Hindlimb muscle (tissue), 1 donor: ENCODE measurements at places on chromosomes 7 and 10. TPM values are rescaled to one million over a fixed set of nuclear protein-coding genes. Genes with fewer than 3 reads are reported as not detected.
A peak's percentile ranks its signal among the peaks of the same experiment; 100 is the strongest.

Gene PARG
- 18.5 TPM for polyA plus RNA-seq

Gene MEOX2
- 40.2 TPM for polyA plus RNA-seq

Gene MAGI2
- polyA plus RNA-seq = 4.2 TPM

Gene PAPSS2
- polyA plus RNA-seq = 8.7 TPM

Gene PILRA
- 5.2 TPM for polyA plus RNA-seq

Gene SMO
- polyA plus RNA-seq = 39.7 TPM

Gene ATOH7
- polyA plus RNA-seq = 0.22 TPM

DNA sequence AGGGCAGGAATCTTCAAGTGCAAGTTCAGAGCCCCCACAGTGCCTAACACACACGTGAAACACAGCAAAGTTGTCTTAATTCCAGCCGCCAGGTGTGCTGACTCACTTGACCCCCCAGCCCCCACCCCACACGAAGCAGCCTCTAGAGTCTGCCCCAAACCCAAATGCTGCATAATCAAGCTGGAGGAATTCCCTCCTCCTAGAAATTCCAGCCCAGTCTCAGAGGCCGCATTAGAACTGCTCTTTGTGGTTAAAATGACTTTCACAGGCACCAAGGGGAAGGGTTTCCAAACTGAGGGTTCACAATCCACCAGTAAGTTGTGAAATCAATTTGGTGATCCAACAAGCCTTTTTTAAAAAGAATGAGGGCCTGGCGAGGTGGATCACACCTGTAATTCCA lies 67.0 kb upstream of the PLXNA4 start:
- DNase-seq = no peak

Gene MKRN1
- 77.3 TPM for polyA plus RNA-seq

DNA sequence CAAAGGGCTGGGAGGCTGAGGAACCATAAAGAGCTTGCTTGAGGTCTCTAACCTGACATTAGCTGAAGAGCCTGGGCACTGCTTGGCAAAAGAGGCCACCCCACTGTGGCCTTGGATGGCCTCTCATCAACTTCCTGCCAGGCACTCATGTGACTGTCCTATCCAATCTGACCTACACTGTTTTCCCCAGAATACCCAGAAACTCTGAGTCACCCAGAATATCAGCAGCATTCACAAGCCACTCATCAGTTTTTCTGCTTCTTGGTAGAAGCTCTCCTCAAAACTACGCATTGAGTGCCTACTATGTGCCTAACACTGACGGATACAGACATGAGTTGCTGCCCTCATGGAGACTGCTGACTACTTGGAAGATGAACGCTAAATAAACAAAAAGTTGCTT lies 4.1 kb upstream of the NT5C2 start:
- DNase-seq = peak; percentile 25

DNA sequence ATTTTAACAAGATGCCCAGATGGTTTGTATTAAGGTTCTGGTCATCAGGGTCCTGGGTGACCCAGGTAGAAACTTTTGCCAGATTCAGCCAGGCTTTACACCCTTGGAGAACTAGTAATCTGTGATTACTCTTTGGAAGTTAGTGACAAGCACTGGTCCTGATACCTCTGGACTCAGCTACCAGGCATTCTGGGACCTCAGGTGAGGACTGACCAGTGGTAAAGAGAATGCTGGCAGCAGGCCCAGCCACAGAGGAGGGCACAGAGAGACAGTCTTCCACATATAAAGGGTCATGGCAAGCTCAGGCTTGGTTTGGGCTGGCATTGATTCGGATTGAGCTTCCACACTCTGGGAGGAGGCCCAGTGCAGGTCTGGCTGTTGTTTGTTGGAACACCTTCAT lies 112.0 kb upstream of the CHST15 start:
- DNase-seq = no peak

Gene NPC1L1
- polyA plus RNA-seq = 0.08 TPM

GRCh38 chr7:143492799-143493739 lies 15.4 kb downstream of the TAS2R41 start:
- DNase-seq = no peak

DNA sequence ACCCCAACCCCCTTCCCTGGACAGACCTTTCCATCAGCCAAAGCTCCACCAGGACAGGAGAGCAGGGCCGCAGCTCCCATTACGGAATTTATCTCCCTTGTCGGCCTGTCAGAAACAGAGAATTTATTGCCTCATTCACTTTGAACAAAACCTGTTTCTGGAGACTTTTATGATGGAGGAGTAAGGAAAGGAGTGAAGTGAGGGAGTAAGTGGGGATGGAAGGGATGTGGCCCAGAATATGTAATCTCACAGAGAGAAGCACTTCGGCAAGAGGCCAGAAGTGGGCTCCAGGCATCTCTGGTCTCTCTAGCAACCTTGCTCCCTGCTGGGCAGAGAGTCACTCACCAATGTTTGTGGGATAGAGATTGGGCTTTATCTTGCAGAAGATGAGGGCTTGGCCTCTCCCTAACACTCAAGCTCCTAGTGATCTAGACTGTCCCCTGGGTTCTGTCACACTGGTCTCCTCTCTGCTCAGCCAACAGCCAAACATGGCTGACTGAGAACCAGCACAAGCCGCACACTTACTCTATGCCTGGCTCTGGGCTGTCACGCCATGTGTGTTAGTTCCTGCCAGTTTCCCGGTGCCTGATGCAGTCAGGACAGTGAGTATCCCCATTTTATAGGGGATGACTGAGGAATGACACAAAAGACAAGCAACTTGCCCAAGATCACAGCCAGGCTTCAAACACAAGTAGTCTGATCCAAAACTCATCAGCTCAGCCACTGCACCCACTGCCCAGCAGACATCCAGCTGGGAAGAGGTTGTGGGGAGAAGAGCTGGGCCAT lies 149.4 kb upstream of the ZMIZ1 start:
- no peak for DNase-seq

DNA sequence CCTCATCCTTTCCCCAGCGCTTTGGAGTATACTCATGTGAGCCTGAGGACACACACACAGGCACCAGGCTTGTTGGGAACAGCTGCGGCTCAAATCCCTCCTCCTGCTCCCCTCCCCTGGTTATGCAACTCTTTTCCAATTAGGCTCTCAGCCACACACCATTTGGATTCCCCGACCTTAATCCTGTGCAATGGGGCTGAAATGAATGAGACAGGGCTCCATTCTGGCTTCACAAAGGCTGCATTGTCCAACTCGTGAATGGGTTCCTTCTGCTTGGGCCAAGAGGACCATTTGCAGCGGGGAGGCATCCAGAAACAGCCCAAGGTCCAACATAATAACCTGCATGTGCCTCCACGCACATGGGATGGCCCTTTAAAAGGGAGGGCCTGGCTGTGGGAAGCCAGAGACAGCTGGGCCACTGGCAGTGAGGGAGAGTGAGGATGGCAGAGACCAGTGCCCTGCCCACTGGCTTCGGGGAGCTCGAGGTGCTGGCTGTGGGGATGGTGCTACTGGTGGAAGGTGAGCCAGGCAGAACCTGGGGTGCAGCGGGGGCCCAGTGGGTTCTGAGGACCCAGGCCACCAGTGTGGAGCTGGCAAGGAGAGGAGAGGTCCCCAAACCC lies at the start of gene RGR:
RGR (plus strand) TSS at position 403 of the 620 bp plus-strand sequence; CDS start at position 441, 38 bp downstream.
- peak; percentile 59 for DNase-seq

Gene VAX1
- not detected for polyA plus RNA-seq

DNA sequence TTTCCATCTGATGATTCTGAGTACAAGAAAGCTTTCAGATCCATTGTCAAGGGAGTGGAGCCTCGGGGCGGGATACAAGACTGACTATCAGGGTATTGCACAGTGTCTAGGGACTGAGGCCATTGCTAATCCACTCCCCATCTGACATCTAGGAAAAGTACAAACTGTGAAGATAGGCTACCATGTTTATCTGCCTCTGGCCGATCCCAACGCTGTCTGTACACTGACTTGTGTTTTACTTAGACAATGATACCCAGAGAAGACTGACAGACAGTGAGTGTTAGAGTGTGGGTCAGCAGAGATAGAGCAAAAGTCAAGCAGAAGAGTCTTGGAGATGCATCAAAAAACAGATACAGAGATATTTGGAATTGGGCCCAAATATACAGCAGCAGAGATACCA lies 3.1 kb upstream of the SLC13A4 start:
- no peak for DNase-seq

- DNase-seq = no peak
Measured at GRCh38 chr10:62075912-62076311, 174.4 kb downstream of the ARID5B start.

Gene SPDYE9
- polyA plus RNA-seq = 1.9 TPM

Gene SORBS1
- 72.6 TPM for polyA plus RNA-seq

GRCh38 chr7:50785346-50785745 lies 2.6 kb upstream of the GRB10 start:
- no peak for DNase-seq

GRCh38 chr7:44292876-44293560 lies 32.4 kb downstream of the CAMK2B start:
- no peak for DNase-seq

- DNase-seq = no peak
Measured at GRCh38 chr7:123979876-123980275, 53.0 kb downstream of the TMEM229A start.

- peak; percentile 63 for DNase-seq
Measured at GRCh38 chr10:110504111-110504735, 6.5 kb downstream of the DUSP5 start.

- DNase-seq = no peak
Measured at GRCh38 chr10:14014423-14014822, 316.3 kb downstream of the FRMD4A start.

- DNase-seq = no peak
Measured at GRCh38 chr10:100568912-100569311, 33.2 kb downstream of the HIF1AN start.

Gene DYDC2
- polyA plus RNA-seq = not detected

- DNase-seq = no peak
Measured at GRCh38 chr7:66549466-66549865, 79.2 kb upstream of the KCTD7 start.

- no peak for DNase-seq
Measured at GRCh38 chr10:132455986-132456847, 59.2 kb downstream of the PWWP2B start.

DNA sequence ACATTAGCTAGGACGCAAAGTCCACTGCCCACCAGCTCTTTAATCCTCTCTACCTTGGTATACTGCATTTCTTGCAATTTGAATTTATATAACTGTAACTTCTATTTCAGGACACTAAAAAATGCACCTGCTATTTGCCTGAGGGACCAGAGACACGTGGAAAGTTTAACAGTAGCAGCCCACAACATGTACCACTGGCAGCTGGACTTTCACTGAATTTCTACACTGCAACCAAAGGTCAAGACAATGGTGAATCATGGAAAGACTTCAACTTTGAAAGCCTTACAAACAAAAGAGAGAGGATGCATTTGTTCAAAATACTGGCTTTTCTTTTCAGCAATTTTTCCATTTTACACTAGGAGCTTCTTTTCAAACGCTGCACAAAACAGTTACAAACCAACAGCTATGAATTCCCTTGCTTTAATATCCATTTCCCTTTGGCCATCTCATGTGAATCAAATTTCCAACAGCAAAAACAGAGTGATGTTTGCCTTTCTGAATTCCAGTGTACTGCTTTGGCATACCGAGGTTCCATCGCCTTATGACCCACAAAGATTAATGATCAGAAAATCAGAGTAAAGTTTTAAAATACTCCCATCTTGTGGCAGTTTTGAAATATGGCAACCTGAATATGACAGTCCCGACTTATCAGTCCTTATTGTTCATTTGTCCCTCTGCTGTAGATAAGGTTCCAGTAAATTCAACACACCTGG lies 29.9 kb upstream of the HNRNPH3 start:
- peak; percentile 29 for DNase-seq

DNA sequence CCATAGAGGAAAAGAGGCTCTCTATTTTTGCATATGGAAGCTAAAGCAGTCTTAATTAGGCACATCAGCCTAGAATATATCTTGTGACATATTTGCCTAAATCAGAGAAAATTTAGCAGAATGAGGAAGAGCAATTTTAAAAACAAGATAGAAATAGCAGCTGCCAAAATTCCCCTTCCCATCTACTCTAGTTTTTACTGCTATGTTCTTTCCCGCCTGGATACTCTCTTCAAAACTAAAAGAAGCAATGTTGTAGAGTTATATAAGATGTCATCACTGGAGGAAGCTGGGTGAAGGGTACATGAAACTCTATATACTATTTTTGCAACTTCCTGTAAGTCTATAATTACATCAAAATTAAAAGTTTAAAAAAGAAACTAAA lies 87.0 kb downstream of the ARMH3 start:
- DNase-seq = no peak

Gene FBH1
- 44.1 TPM for polyA plus RNA-seq

Gene VGF
- not detected for polyA plus RNA-seq

Gene TSPAN33
- polyA plus RNA-seq = 47.4 TPM

DNA sequence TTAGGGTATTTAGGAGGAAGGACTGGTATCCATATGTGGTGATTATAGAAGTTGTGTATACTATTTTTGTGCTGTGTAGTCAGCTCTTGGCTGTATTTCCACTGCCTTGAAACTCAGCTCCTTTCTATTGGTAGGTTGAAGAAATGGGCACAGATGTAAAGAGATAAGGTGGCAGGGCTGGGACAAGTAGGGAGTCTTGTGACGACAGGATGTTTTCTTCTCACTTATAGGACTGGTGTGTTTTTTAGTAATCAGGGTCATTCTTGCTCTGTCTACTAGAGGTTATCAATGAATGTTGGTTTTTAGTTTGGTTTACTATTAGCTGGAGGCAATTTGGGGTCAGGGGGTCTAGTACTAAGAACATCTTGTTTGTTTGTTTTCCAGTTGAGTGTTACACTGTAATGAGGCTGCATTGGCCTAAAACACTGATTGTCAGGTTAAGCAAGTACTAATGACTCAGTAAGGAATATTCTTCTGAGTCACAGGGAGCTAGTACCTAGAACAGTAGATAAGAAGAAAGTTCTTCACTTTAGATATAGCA lies 11.8 kb downstream of the UBN2 start:
- DNase-seq = no peak

Gene TMEM229A
- 0.09 TPM for polyA plus RNA-seq

Gene GDF10
- 0.41 TPM for polyA plus RNA-seq

- DNase-seq = peak; percentile 19
Measured at GRCh38 chr10:113132591-113133121, 182.6 kb downstream of the TCF7L2 start.

Gene SPDYE2B
- polyA plus RNA-seq = 5.1 TPM

DNA sequence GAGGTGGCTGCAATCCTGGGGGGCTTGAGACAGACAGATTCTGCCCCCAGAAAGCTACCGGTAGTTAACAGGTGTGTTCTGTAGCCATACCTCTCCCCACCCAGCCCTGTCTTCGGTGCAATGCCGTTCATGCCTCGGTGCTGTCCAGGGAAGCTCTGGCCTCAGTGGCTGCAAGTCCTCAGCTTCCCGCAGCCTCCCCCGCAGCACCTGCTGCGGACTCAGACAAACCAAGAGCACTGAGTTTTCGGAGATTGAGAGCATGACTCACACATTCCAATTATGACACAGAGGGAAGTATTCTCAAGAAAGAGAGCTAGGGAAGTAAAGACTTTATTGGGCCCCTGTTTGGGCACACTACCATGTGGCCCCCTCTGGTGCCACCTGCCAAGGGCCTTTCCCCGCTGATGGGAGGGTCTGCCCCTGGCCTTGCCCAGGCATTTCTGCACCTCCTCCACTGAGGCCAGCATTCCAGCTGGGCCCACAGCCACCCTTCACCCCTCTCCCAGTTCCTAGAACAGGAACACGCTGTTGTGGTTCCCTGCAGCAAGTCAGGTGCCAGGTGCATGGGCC lies 30.2 kb upstream of the EZH2 start:
- DNase-seq = no peak
